Umbilical cord (tissue), 2 donors: ENCODE measurements at places on chromosomes 2 and 18.

- DNase-seq: peak; percentile 69
Observed at GRCh38 chr2:30366199-30366691, 80.8 kb upstream of the LCLAT1 start.

DNA sequence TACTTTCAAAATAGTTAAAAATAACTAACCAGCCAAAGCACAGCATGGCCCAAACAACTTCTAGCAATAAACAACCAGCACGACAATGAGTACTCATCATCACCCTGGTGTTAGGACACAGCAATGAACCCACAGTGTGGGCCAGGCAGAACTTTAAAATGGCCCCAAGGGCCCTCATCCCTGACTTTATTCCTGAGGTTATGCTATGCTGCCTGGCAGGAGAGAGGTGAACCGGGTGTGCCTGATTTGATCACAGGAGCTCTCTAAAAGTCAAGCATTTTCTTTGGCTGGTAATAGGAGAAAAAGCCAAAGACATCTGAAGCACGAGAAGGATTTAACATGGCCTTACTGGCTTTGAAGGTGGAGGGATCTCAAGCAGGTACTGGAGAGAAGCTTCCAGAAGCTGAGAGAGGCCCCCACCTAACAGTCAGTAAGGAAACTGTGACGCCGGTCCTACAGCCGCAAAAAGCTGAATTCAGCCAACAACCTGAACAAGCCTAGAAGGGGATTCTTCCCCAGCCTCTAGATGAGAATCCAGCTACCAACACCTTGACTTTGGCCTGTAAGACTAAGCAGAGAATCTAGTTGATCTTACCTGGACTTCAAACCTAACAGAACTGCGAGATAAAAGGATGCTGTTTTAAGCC is 115.4 kb downstream of the DDX1 start:
- no peak for DNase-seq

DNA sequence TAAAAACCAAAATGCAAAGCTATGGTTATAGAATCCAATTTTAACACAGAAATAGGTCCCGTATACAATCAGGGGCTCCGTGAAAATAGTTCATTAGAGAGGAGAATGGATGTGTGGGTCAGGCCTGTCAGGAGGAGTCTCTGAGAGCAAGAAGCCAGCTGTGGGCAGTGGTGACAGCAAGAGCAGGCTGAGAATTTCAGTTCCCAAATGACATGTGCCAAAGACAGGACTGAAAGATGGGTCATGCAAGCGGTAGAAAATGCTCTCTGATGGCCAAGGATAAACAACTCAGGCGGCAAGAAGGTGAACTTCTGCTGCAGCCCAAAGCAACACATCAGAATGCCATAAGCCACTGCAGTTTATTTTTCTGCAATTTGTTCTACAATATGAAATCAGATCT is 100.4 kb downstream of the CCDC141 start:
- DNase-seq: no peak

DNA sequence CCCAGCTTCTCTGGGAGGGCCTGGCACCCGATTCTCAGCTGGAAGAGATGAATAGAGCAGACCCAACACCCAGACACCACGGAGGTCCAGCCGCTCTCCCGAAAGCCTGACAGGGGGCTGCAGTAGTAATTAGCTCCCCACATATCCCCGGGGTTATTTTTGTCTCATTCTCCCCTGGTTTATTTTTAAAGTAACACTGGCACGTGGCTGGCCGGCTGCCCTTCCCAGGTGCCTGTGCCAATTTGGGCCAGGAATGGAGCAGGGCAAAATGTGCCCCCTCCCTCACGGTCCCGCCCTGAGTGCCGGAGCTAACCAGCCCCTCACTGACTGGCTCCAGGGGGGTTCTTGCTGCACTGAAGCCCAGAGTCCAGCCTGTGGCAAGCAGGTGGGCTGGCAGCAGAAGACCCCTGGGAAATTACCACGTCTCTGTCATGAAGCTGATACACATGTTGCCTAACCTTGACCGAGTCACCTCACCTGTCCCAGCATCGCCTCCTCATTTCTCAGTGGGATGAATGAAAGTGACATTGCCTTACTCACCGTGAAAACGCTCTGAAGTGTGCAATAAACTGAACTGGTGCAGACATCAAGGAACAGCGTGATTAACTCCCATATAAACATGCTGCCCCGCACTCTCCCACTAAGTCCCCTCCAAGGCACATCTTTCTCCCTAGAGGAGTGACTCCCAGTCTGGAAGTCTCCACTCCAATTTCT is 18.4 kb downstream of the KCNK3 start:
- DNase-seq: no peak

DNA sequence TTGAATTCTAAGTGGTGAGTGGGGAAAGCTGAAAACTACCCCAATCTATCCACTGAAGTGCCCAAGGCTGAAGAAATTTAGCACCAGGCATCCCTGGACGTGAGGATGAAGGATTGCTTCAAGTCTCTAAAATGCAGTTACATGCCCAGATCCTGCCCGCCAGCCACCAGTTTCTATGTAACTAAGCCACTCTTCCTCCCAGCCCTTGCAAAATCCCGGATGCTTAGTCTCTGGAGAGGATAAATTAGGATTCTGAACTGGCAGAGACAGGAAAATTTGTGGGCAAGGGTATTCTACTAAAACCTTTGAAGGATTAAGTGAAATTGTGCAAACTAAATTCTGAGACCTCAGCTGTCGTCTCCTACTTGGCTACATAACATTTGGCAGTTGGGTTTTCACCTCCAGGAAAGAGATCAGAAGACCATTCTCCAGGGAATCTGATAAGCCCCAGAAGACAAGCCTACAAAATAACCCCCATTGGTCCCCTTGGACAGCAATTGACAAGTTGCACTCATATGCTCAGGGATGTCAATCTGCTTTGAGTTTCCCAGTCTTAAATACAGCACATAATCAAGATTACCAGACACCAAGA is 93.9 kb upstream of the CD226 start:
- DNase-seq: peak; percentile 64

DNA sequence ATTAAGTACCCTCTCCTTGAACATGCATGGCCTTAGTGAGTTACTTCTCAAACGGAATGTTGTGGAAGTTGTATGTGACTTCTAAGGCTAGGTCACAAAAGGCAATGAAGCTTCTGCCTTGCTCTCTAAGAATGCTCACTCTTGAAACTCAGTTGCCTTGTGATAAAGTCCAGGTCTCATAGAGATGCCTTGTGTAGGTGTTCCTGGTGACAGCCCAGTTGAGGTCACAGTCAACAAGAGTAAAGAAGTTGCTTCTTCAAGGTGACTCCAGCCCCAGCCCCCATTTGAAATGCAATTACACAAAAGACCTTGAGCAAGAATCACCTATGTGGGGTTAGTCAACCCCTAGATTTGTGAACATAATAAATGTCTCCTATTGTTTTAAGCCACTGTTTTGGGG is 35.6 kb downstream of the PTPN2 start:
- no peak for DNase-seq

DNA sequence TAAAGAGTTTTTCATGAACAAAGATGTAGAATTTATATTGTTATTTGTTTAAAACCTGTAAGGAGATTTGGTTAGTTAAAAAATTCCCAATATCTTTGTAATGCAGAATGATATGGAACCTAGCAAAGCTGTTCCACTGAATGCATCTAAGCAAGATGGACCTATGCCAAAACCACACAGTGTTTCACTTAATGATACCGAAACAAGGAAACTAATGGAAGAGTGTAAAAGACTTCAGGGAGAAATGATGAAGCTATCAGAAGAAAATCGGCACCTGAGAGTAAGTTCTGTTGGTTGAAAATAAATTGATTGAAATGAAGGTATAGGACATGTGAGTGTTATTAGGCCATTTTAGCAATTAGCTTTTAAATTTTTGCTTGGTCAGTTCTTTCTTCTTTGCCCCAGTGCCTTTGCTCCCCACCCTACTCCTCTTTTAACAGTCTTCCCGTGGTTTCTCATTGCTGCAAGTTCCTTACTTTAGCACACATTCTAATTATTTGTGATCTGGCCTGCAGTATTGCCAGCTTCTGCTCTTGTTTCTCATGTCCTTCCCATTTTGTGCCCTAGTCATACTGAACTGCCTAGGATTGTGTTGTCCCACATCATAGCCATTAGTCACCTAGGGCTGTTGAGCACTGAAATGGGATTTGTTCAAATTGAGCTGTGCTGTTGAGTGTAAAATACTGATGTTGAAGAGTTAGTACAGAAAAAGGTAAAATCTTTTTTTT is 36.6 kb downstream of the VAPA start:
- no peak for DNase-seq

GRCh38 chr2:160278101-160278878 is 78.2 kb upstream of the ITGB6 start:
- DNase-seq: no peak

- DNase-seq: no peak
Observed at GRCh38 chr18:61831071-61831470, 61.7 kb downstream of the RNF152 start.

GRCh38 chr2:168705534-168706470 is 96.6 kb upstream of the NOSTRIN start:
- no peak for DNase-seq

DNA sequence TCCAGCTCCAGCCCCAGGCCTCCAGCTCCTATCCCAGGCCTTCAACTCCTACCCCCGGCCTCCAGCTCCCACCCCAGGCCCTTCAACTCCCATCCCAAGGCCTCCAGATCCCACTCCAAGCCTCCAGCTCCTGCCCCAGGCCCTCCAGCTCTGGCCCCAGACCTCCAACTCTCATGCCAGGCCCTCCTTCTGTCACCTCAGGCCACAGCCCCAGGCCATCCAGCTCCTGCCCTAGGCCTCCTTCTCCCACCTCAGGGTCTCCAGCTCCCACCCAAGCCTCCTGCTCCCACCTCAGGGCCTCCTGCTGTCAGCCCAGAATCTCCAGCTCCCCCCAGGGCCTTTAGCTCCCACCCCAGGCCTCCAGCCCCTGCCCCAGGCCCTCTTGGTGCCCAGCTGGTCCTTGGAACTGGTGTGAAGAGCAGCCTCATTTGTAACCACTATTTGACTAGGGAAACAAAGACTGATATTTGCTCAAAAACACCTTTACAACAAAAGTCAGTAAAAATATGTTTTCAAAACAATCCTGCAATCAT is 67.8 kb upstream of the SALL3 start:
- DNase-seq: no peak
